ENCODE measurements at places on chromosomes 4 and X.

GRCh38 chr4:1112174-1112820 lies 1.1 kb downstream of the RNF212 start:
- no peak for DNase-seq

- DNase-seq: no peak
Measured at GRCh38 chr4:134501973-134502643, 300.5 kb upstream of the PABPC4L start.

DNA sequence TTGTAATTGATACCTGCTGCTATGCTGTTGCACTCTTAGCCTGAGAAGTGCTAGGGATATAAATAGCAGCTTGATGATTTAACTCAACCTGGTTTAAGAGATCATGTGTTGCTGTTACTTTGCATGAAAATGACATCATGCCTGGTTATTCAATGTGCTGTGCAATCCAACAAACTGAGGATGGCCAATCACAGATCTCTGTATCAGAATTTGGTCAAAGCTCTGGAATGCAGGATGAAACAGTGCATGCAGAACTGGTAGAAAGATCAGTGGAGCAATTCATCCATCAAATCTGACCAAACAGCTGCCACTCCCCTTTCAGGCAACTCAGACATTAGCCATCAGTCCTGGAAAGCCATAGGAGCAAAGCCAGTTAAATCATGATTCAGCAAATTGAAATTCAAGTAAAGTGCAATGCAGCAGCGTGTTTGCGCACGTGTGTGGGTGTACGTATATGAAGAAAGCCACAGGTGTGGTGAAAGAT lies 160.3 kb upstream of the RASGEF1B start:
- no peak for DNase-seq

GRCh38 chr4:178202422-178202821 lies 760.2 kb upstream of the AGA start:
- no peak for DNase-seq

DNA sequence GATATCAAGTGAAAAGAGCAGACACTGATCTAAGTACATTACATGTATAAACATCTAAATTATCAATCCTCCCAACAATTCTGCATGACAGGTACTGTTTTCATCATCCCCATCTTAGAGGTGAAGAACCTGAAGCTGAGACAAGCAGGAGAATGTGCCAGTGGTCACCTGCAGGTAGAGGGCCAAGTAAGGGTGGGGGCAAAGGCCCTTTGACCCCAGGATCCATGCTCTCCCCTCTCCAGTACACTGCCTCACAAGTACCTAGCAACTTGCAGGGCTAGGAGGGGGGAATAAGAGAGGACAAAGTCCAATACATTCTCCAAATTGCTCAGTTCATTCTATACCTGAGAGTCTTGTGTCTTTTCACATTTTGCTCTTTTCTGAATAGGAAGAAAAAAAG lies 8.3 kb upstream of the MAP7D2 start:
- no peak for DNase-seq

DNA sequence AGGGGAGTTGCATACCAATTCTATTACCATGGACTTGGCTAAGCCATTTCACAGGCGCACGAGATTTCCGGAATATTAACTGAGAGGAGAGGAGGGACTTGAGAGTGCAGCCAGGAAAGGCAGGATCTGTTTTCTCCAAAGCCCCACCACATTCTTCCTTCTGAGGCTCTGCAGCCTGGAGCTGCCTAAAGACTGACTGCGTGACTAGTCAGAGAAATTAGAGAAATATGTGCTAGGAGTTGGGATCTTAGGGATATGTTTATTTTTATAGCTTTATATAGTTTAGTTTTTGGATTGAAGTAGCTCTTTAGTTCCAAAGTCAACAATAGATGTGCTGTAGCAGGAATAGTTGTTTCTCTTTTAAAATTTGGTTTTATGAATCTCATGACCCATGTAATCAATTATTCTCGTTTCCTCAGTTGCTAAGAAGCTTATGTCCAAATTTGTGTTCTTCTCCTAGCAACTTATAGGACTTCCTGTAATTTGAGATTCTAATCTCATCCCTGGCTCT lies 300.1 kb upstream of the DDX53 start:
- no peak for DNase-seq

DNA sequence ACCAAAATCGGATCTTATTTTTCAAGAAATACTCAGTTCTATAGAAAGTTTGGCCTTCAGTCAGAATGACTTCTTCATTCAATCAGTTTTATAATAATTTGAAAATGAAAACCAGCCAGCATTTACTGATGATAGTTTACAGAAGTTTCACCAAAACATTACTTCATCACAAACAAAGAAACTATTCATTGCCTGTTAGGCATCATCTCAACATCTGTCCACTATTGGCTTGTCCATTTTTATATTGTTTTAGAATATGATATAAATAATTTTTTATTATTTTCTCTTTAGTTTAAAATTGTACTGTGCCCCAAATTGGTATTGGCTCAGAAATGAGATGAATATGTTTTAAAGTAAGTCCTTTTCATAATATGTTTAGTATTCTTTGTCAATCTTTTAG lies 38.4 kb downstream of the FAT4 start:
- no peak for DNase-seq
